ENCODE measurements at places on chromosomes 16 and 17.

DNA sequence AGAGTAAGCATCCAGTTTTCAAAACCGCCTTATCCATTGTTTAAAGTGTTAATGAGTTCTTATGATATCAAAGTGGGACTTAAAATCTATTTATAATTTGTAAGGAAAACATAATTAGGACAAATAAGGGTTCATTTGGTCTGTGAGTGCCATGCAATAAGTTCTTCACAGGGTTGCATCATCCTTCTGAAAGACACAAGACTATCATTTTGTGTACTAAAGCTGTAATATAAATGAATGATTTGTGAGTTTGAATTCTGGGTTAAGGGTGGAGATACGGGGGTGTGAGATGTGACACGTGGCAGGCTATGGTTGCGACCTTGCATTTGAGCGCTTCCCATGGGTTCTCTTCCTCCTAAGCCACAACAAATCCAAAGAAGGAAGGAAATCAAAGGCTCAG is 6.8 kb downstream of the GAN start:
- no peak for DNase-seq

GRCh38 chr17:58532555-58532951 is 18.1 kb upstream of the MTMR4 start:
- DNase-seq, result no peak

DNA sequence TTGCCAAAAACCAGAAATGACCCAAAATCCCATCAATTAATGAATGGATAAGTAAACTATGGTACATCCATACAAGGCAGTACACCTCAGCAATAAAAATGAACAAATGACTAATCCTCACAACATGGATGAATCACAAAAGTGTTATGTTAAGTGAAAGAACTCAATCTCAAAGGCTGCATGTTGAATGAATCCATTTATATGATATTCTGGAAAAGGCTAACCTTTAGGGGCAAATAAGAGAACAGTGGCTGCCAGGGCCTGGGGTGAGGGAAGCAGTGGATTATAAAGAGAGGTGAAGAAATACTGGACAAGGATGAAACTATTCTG is 46.1 kb upstream of the MSI2 start:
- DNase-seq, result no peak

- DNase-seq, result no peak
Measured at GRCh38 chr17:36525113-36525512, 9.6 kb downstream of the MYO19 start.

- no peak for DNase-seq
Measured at GRCh38 chr17:44122816-44123355, 555 bp downstream of the HDAC5 start.

- no peak for DNase-seq
Measured at GRCh38 chr16:180101-180675, at the start of gene HBQ1. HBQ1 (plus strand) TSS chr16:180459; CDS start chr16:180487, 28 bp downstream.

GRCh38 chr16:85550953-85551924 is 61.9 kb upstream of the GSE1 start:
- DNase-seq, result no peak

- DNase-seq, result no peak
Measured at GRCh38 chr17:77725846-77726245, 232.7 kb upstream of the TNRC6C start.

GRCh38 chr17:50147841-50148225 is 2.6 kb downstream of the PPP1R9B start:
- DNase-seq, result no peak

DNA sequence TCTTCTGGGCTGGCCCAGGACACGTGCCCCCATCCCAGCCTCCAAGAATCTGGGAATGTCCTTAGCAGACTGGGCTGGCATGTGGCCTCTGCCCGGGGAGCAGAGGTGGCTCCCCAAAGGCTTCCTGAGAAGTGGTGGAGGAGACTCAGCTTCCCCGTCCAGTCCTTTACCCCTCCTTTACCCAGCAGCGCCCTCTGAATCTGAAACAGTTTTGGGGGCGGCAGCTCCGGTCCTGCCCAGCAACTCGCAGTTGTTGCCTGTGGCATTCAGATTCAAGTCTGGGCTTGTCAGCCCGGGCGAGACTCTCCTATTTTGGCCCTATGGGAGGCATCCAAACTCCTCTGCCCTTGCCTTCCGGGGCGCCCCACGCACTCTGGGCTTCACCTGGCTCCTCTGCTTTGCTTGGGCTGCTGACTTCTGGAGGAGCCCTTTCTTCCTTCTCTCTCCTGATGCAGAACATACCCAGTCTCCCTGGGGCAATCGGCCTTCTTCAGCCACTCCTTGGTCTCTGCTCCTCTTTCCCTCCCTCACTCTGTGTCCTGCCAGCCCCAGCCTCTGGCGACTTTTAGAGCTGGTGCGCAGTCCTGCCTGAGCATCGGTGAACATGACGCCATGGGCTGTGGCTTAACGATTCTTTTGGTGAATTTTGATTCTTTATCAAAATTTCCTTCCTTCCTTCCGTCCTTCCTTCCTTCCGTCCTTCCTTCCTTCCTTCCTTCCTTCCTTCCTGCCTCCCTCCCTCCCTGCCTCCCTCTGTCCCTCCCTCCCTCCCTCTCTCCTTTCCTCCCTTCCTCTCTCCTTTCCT is 55.2 kb downstream of the CMIP start:
- no peak for DNase-seq

- peak; percentile 9 for DNase-seq
Measured at GRCh38 chr16:81238296-81239011, at the start of gene BCO1. BCO1 (plus strand) TSS chr16:81238689; CDS start chr16:81238909, 220 bp downstream.

DNA sequence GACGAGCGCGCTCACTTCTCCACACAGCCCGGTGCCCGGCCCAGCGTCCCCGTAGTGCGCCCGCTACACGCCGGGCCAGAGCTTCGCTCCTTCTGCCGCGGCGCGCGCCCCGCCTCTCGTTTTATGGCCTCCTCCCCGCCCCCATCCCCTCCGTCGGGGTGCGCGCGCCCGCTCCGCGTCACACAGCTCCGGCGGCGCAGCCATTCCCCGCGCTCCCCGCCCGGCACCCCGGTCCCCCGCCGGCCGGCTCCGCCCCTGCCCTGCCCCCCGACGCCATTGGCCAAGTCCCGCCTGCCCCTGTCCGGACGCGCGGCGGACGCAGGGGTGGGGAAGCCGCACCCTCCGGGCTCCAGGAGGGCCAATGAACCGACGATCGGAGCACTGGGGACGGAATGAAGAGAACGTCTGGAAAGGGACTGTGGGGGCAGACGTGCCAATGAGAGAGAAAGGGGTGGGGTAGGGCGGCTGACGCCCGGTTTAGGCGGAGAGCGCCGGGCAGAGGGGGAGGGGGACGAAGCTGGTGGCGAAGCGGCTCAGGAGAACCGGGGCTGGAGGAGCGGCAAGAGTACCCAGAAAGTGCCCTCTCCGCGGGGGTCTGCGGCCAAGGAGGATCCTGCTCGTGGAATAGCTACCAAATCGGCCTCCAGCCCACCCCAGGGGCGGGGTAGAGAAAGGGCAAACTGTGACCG is at the start of gene TOB1:
TOB1 (minus strand) TSS at position 94 of the 689 bp plus-strand sequence. CDS start 2,337 bp downstream, outside the sequence.
- peak; percentile 72 for DNase-seq

DNA sequence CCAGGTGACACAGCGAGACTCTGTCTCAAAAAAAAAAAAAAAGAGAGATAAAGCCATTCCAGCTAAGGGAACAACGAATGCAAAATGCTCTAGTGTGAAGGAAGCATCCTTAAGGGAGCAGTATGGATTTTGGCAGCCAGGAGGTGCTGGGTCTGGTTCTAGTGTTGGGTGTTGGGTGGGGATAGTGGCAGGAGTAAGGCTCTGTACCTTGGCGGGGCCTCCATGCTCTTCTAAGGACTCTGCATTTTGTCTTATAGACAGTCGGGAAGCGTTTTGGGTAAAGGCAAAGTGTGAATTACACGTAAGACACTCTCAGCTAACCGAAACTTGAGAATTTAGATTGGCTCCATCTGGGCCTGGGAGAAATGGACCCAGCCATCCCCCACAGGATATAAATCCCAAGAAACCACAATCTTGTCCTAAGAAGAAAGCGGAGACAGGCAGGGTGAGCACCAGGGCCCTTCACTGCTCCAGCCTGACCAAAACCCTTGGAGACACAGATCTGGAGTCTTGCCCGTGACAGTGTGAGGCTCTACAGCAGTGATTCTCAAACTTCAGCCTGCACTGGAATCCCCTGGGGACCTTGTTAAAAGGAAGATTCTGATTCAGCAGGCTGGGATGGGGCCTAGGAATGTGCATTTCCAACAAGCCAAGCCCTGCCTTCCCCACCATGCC is 33.1 kb upstream of the PHB1 start:
- DNase-seq, result no peak

DNA sequence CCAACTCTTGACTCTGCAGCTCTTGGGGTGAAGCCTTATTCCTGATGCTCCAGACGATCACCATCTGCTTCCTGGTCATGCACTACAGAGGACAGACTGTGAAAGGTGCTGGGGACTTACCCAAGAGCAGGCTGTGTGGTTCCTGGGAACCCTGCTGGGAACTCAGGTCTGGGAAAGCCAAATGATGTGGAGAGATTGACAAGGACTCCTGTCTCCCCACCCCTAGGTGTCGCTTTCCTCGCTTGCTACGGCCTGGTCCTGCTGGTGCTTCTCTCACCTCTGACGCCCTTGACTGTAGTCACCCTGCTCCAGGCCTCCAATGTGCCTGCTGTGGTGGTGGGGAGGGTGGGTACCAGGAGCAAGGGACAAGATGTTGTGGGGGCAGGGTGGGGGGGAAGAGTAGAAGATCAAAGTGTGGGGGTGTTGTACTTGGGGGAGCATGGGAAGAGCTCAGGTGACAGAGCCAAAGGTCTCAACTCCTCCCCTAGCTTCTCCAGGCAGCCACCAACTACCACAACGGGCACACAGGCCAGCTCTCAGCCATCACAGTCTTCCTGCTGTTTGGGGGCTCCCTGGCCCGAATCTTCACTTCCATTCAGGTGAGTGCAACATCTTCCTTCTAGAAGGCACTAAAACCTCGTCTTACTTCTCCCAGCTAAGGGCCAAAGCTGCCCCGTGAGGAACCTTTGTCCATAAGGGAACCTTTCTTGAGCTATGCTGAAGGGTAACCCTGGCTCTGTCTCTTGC is 3.0 kb downstream of the SOX15 start:
- DNase-seq, result no peak

DNA sequence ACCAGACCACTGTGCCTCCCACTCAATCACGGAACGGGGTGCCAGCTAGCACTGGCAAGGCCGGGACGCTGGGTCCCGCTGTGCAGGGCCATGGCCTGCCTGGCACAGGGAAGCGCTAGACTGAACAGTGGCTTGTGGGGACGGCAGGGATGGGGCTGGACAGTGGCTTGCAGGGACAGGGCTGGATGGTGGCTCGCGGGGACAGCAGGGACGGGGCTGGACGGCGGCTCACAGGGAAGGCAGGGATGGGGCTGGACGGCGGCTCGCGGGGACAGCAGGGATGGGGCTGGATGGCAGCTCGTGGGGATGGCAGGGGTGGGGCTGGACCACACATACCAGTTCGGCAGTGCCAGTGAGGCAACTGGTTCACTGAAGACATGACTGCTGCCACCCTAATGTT is 32.6 kb downstream of the LMF1 start:
- DNase-seq, result no peak

- DNase-seq, result no peak
Measured at GRCh38 chr16:24253192-24253591, 2.9 kb upstream of the CACNG3 start.

DNA sequence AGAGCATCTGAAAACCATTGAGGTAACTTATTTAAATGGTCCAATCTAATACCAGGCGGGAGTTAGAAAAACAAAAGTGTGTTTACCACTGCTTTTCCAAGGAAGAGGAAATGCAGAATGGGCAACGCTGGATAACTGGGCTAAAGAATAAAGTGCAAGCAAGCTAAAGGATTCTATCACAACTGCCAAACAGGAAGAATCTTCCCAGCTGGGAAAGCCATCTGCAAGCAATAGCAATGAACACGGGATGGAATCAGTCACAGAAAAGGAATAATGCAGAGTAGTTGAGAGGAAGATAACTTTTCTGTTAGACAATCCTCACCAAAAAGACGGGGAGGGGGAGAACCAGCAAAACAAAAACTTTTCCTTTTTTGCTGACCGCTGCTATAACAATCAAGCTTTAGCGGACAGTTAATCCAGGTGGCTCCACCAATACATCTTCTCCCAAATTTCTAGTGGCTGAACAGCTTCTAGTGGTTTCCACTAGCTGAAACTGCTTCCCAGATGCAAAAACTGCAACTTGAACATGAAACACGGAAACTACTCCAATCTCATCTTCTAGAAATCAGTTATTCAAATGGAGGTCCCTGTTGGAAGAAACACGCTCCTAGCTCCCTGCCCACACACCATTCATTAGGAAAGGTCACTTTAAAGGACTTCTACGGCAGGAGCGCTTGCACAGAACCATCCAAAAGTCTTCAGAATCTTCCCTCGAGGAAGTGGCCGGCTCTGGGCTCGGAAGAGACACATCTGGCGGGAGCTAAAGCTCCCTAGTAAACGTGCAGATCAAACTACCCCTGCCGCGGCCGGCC is 929 bp downstream of the TMEM11 start:
- no peak for DNase-seq

DNA sequence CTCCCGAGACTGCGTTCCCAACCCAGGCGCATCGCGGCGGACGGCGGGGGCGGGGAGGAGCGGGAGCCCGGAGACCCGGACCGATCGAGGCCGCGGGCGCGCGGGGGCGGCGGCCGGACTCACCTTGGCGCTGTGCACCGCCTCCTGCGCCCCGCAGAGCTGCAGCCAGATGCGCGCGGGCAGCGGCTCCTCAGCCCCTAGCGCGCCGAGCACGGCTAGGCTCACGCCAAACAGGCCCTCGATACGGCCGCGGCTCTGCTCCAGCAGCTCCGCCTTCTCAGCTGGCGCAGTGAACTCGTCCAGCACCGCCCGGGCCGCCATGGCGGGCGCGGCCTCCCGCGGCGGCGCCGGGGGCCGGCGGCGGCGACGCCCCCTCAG is 339 bp downstream of the N4BP1 start:
- no peak for DNase-seq

DNA sequence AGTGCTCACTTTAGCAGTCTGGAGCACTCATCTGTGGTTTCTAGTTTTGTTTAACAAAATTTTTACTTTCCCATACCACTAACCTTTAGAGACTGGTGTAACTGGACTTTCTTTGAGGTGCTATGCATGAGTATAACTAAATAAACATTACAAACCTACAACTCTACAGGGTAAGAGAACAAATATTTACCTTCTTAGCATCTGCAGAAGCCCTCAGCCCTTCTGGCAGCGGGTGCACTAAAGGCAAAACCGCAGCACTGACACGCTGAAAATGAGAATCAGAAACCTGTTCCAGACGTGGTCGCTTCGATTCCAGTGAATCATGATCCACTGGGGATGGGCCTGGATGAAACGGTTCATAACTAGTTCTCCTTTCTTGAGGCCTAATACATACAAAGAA is 43.7 kb downstream of the NCOR1 start:
- no peak for DNase-seq

DNA sequence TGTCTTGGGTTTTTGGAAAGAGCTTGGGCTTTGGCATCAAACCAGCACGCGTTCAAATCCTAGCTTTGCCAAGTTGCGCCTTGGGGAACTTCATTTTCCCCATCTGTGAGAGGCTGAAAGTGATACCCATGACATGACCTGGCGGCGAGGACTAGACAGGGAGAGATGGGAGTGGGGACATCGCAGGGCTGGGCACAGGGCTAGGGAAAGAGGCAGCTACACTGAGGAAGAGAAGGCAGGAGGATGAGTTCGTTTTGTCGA is 202.9 kb downstream of the IRF8 start:
- DNase-seq, result no peak

- no peak for DNase-seq
Measured at GRCh38 chr17:38741921-38742410, 6.2 kb downstream of the PCGF2 start.

All from AG04449 (cell line).